ENCODE measurements at places on chromosomes 7 and 10.
A peak's percentile ranks its signal among the peaks of the same experiment; 100 is the strongest.

DNA sequence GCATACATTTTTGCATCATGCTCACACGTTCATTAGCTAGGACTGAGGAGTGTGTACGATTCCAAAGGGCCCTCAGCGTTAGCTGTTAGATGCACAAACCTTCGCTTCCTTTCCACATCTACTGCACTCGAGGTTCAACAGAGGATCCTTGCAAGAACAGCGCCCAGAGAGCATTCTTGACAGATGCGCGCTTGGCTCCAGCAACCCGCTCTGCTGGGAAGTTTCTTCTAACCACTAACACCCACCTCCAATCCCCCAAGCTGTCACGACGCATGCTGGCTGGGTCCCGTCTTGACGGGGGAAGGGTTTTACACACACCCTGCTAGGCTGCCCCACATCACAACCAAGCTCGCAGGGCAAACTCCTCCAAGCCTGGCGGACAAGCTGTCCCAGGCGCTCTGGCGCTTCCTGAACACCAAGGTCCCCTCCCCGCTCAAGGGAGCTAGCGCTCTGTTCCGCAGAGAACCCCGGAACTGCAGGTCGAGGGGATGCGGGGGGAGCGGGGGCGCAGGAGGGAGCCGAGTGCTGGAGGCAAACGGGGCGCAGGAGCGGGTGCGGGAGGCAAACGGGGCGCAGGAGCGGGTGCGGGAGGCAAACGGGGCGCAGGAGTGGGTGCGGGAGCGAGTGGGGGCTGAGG, 653 bp upstream of the ADRB1 start:
- DNase-seq, result peak; percentile 27

GRCh38 chr10:95976362-95977229, 66.8 kb upstream of the CCNJ start:
- peak; percentile 27 for DNase-seq

- DNase-seq, result no peak
Observed at GRCh38 chr7:16765436-16765859, 11.9 kb downstream of the TSPAN13 start.

DNA sequence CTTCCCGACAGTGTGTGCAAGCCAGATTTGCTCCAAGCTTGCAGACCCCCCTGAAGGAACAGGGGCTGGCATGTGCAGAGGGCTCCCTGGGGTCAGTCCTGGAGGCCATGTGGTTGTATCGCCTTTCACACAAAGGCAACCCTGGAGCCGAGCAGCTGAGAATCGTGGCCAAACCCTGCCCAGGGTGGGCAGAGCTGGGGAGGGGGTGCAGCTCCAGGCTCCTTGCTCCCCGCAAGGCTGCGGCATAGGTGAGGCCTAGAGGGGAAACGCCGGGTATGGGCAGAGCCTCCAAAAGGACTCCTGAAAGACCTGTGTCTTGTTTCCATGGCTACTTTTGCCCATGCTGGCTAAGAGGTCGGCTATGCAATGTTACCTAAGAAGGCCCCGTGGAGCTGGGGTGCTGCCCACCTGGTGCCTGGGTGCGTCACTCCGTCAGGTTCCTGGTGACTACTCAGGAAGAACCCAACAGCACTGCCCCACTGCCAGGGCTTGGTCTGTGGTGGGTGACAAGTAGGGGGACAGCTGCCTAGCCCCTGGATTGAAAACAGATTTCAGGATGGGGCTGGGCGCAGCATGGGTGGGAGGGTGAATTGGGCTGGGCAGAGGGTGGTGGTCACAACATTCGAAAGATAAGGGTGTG, 171.0 kb upstream of the SHH start:
- no peak for DNase-seq

- DNase-seq, result no peak
Observed at GRCh38 chr10:112132435-112132834, 51.1 kb downstream of the GPAM start.

DNA sequence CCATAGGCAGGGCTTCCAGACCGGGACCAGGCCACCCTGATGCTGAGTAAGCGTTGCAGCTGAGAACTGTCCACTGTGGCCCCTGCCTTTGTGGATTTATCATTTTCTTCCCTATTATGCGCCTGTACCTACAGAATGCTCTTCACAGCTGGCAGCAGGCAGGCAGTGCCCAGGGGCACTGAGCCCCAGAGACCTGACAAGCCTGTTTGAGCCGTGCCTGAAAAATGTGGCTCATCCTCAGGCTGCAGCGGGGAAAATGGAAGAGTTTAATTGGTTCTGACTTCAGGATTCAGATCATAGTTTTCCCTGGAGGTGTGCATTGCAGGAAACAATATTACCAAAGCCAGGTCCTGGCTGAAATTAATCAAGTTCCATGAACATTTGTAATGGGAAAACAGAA, 200.2 kb downstream of the ZNF438 start:
- no peak for DNase-seq

- DNase-seq, result peak; percentile 41
Observed at GRCh38 chr7:7617550-7617949, 23.0 kb upstream of the UMAD1 start.

DNA sequence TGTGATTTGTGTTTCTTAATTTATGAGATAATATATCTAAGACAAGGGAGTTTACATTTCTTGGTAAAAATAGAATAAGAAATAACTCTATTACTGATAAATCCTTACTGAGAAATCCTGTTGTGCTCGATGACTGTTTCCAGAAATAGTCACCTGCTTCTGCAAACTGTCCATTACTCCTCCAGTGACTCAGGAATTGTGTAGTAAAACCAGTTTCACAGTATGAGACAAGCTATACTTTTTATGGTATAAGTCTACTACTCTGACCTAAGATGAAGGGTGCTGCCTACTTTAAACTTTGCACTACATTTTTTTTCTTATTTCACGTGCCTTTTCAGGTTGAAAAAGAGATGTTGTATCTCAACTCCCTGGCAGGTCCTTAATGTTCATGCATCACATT, 6.8 kb upstream of the ANKRD22 start:
- no peak for DNase-seq

- DNase-seq, result peak; percentile 39
Observed at GRCh38 chr10:21926949-21927348, 76.6 kb downstream of the DNAJC1 start.

DNA sequence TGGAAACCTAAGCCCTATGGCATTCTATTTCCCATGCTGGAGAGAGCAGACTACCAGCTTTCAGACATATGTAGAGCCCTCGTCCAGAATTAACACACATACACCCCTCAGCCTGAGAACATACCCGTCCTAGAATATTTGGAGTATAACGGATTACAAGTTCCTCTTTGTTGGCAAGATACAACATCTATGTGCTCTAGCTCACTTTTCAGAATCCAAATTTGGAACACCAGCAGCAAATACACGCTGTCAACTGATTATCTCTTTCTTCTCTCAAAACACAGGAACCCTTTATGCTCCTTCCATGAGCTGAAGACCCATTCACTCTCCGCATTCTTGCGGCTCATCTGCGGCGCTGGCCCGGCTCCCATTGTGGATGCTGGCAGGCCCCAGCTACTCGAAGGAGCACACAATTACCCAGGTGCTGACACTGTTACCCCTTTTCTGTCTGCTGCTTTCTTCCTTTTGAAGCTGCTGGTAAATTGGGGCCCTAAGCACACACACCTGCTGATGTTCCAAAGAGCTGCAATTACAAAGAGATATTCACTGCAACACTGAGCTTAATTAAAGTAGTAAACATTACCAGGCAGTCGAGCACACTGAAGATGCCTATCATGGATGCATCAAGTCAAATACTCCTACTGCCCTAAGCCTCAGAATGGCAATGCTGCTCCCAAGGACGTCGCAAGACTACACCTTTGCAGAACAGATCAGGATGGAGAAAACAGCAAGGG, 70.0 kb downstream of the VOPP1 start:
- DNase-seq, result no peak

DNA sequence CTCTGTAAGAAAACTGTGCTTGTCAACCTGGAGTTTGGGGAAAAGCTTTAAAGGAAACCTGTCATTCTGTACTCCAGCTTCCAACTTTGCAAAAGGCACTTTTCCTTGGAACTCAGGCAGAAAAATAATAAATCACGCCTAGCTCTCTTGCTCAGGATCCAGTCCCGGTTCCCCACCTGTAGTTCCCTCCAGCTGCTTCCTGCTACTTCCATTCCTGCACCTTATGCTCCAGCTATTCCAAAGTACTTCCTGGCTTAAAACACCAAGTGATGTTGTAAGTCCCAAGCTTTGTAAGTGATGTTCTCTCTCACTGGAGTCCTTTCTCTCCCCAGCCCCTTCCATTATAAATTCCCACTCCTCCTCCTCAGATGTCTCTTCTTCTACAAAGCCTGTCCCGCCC, 98.6 kb downstream of the GRM8 start:
- no peak for DNase-seq

- DNase-seq, result peak; percentile 87
Observed at GRCh38 chr7:1856161-1856887, 186.2 kb downstream of the ELFN1 start.

DNA sequence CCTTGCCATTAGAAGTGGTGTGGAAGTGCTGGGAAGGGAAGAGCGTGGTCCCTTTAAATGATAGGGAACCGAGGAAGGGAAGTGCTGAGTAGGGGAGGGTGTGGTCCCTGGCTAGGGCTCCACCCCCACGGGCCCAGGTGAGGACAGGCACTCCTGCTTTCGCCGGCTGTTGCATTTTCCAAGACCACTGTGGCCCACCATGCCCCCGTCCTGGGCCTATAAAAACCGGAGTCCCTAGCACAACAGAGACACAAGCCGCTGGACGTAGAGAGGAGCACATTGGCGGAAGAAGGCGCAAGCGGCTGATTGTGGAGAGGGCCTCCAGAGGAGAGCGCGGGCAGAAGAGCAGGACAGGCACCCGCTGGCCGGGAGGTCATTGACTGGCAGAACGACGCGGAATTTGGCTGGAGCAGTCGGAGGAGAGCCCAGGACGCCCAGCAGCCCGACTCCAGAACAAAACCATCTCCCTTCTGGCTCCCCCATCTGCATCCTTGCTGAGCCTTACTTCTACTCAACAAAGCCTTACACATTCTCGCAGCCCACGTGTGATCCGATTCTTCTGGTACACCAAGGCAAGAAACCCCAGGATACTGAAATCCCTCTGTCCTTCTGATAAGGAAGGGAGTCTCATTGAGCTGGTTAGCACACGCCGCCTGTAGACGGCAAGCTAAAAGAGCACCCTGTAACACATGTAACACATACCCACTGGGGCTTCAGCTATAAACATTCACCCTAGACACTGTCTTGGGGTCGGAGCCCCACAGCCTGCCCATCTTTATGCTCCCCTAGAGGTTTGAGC, 146.2 kb upstream of the LYZL1 start:
- peak; percentile 44 for DNase-seq

GRCh38 chr7:32761451-32762205, 129.9 kb downstream of the KBTBD2 start:
- peak; percentile 13 for DNase-seq

DNA sequence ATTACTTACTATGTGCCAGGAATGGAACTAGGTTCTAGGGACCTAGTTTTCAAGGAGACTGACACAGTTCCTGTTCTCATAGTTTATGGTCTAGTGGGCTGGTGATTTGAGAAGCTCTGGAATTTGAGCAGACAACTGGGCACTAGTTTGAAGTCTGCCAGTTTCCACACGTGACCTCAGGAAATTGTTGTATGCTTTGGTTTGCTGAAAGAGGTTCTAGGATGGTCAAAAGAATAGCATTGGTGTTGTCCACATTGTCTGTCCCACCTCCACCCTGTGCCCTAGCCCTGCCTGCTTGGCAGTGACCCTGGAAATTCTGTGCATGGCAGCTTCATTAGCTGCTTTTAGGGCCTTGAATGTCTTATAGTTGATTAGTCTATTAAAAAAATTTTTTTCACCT, 28.7 kb downstream of the GBF1 start:
- no peak for DNase-seq

DNA sequence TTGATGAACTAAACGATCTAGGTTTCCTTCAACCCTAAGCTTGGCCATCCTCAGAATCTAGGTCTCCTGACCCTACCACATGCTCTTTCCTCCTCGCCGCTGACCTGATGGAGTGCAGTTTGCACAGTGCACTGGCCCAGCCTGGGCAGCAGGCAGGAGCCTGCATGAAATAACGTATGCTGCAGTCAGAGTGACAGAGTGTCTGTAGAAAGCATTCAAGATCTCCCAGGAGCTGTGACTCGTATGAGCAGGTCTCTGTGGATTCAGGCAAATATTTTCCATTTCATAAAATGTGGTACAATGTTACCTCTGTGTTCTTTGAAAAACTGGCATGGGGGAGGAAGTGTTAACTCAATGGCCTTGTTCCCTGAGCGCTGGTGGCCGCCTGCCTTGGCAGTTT, 441.8 kb downstream of the RPS24 start:
- no peak for DNase-seq

GRCh38 chr7:157339777-157340677, 3.2 kb downstream of the DNAJB6 start:
- peak; percentile 83 for DNase-seq

- DNase-seq, result no peak
Observed at GRCh38 chr10:45432700-45433472, 58.9 kb downstream of the ALOX5 start.

DNA sequence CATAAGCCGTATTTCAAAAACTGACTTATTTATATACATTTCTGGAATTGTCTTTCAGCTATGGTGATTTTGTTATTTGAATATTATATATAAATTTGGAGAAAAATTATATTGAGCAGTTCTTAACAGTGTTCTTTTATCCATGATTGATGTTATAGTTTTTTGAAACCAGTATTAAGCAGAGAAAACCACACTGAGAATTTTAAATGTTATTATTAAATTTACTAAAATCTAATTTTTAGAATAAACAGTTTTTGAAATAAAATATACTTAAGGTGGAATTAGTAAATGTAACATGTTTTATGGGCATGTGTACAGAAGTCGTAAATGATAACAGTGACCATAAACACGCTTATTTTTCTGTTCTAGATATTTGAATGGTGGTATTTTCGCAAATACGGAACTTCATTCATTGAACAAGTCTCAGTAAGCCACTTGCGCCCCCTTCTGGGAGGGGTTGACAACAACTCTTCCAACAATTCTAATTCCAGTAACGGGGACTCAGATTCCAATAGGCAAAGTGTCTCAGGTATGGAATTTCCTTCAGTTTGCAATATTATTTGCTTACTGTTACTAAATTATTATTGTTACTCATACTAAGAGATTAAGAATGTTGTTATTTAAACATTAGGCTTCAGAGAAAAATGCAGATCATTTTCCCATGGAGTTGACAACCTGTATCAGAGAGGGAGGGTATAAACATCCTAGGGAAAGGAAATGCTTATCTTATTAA, 166.1 kb downstream of the ST7 start:
- DNase-seq, result peak; percentile 93

- DNase-seq, result no peak
Observed at GRCh38 chr7:151918510-151918843, 37.8 kb upstream of the GALNTL5 start.

DNA sequence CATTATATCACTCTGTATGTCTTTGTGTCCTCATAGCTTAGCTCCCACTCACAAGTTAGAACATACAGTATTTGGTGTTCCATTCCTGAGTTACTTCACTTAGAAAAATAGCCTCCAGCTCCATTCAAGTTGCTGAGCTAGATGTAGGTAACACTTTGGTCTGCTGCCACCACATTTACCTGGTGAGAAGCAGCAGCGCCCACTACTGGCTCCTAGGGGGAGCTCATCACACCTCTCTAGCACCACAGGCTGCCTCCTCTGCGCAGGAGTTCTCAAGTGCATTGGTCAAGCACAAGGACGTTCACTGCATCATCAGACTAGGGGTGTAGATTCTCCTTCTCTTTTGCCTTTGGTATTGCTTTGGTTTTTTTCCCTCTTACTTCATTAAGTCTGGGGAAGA, 530.9 kb upstream of the AUTS2 start:
- DNase-seq, result peak; percentile 2

Measured in hematopoietic multipotent progenitor cell treated with erythropoietin and hydrocortisone succinate and interleukin-3 and kit ligand, for 6 days (in vitro differentiated cells).